ENCODE measurements at places on chromosomes 11 and 22.

DNA sequence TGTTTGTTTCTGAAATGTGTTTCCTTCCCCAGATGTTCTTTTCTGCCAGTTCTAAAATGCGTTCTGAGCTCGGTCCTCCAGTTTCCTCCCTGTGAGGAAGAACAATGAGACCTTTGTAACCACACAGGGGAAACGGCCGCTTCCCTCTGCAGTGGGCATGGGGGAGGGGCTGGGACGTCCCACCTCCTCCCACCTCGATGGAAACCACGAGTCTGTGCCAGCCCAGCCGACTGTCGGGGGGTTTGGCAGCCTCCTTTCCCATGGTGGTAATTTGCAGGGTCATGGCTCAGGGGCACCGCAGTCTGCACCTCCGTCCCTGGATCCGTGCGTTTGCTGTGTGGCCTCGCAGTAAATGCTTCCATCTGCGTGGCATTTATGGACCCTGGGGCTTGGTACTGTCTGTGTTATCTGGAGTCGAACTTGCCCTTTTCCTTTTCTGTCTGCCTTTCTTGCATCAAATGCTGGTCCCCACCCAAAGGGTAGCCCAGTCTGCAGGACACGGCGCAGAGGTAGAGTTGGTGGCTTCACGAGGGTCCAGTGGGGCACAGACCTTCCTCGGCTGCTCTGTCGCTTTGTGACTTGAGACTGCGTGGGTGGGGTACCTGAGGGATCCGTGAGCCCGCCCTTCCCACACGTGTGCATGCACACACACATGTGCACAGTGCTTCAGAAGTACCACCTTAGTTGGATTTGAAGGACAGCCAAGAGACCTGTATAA lies 16.1 kb downstream of the LRP5 start:
- DNase-seq = peak; percentile 91

DNA sequence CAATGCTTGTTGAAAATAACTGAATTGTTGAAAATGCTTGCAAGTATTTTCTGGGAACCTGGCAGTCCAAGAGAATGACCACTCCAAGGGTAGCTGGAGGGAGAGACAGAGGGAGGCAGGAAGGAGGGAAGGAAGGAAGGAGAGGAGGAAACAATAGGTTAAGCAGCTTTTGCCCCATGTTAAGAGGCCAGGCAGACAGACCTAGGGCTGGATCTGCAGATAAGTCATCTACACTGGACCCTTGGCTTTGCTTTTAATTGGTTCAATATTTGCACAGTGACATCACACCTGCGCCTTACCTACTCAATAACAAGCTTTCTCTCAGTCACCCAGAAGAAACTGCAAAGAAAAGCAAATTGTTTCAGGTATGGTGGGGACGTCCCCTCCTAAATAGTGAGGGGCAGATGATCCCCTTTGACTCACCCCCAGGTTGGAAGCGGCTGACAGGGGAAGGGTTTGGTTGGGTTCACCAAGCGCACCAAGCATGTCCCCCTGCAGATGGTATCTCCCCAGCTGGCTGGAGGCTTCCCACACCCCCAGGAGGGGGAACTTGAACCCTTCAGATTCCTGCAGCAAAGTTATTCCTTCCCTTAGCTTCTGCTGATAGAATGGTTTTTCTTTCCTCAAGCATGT lies 24.3 kb downstream of the MYH9 start:
- no peak for DNase-seq

- no peak for DNase-seq
These were observed 90.6 kb downstream of the PACS1 start for GRCh38 chr11:66160709-66161108.

DNA sequence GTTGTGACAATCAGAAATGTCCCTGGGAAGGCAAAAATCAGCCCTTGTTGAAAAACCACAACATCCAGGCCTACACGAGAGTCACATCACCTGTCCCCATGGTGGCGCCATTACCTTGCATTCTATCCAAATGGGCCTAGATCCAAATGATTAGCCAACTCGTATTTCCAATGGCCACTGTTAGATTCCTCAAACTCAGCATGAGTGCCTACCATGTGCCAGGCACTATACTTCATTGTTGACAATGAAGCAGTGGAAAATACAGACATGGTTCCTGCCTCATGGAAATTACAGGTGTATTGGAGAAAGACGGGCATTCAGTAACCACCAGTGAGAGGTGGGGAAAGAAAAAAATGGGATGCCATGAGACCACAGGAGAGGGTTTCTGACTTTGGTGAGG lies 29.8 kb upstream of the CREB3L1 start:
- DNase-seq = no peak

DNA sequence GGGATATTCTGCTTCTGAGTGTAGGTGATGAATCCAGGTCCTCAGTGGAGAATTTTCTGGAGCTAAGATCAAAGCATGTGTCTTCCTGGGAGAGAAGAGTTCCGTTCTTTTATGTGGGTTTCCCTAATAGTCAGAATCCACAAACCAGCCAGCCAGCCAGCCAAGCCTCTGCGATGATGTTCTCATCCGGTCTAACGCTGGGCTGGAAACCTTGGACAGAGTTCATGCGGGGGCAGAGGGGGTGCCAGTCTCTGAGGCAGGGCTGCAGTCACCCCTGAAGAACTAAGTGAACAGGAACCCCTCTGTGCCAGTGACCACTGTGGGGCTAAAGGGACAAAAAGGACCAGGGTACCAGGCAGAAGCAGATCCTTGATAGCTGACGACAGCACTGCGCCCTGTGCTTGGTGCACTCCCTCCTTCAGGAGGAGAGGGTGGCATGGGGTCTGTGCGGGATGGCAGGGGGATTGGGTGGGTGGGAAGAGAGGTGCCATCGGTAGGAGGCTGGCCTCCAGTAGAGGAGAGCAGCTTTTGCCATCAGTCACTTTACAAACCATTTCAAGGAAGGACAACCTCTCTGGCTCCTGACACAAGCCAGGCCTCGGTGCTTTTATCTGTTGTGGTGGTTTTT lies 27.1 kb downstream of the ADAMTS15 start:
- DNase-seq = no peak

- no peak for DNase-seq
These were observed 36.2 kb downstream of the CYTH4 start for GRCh38 chr22:37318364-37319109.

GRCh38 chr11:80365980-80366379 lies 925.1 kb upstream of the TENM4 start:
- DNase-seq = no peak

DNA sequence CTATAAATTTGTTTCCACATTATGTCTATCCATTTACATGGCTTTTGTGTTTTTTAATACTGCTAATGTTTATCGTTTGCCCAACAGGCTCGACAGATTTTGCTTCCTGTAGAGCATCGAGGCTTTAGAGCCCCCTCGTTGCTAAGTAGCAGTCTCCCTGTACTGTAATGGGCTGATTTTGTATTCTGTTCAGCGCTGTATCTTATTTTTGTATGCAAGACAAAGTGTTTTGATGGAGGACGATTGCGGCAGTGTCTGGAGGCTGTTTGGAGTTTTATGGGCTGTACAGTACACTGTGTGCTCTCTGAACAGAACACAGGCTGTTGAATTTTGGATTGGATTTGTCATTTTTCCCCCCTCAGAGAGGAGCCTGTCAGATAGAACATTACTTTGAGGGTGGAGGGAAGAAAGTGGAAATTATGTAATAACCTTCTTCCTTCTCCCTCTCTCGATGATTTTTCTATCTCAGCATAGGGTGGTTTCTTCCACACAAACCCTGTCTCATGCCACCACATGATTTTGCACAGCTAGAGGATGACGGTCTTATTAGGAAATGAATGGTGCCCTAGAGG lies 104.4 kb downstream of the ZBTB16 start:
- DNase-seq = no peak

- DNase-seq = no peak
These were observed 534.2 kb upstream of the ANO5 start for GRCh38 chr11:21658654-21659193.

DNA sequence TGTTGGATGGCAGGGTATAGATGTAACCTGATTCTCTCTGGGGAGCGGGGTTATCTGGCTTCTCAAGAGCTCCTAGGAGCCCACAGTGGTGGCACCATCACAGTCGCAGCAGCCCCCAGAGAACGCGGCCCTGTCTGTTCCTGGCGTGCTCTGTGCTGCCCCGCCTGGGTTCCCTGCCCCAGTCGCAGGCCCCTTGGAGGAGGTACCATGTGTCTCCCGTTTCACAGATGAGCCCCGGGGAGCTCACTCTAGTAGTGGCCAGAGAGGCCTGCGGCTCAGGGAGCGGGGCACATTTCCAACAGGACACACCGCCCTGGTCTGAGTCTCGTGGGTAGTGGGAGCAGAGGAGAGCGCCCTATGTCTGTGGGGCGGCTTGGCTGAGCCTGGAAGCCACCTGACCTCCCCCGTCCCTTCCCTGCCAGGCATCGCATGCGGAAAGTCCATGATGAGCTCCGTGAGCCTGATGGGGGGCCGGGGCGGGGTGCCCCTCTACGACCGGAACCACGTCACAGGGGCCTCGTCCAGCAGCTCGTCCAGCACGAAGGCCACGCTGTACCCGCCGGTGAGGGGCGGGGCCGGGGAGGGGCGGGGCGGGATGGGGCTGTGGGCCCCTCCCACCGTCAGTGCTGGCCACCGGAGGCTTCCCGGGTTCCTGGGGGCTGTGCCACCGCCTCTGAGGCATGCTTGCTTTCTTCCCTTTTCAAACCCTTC lies 21.0 kb upstream of the PPP6R3 start:
- no peak for DNase-seq

DNA sequence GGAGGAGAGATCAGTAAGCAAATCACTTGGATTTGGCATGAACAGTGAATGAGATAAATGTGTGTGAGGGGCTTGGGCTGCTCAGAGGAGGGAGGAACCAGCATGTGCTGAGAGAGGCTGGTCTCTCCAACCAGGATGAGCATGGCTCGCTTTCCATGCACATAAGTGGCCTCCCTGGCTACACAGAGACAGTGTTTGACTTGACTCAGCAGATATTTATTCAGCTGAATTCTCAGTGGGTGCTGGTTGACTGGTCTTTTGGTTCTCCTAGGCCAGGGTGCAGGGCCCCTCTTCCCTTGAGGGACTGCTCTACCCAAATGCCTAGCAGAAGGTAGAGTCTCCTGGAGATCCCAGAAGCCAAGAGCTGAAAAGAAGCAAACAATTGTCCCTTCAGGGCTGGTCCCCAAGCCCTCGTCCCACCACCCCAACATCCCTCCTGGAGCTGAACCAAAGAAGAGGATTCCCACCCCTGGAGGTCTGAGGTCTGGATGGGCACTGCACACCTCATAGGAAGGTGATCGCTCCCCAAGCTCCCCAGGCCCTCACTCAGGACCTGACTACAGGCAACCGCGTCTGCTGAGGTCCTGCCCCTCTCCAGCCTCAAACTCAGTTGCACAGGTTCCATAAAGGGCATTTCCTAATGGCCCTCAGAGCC lies 3.3 kb upstream of the TRIM29 start:
- no peak for DNase-seq

GRCh38 chr22:27420817-27421361 lies 380.7 kb downstream of the MN1 start:
- DNase-seq = no peak

GRCh38 chr11:133823614-133824013 lies 21.7 kb downstream of the SPATA19 start:
- DNase-seq = no peak

- DNase-seq = no peak
These were observed 19.8 kb upstream of the MYO18B start for GRCh38 chr22:25722223-25722622.

GRCh38 chr11:15146271-15147003 lies 31.7 kb downstream of the INSC start:
- peak; percentile 74 for DNase-seq

DNA sequence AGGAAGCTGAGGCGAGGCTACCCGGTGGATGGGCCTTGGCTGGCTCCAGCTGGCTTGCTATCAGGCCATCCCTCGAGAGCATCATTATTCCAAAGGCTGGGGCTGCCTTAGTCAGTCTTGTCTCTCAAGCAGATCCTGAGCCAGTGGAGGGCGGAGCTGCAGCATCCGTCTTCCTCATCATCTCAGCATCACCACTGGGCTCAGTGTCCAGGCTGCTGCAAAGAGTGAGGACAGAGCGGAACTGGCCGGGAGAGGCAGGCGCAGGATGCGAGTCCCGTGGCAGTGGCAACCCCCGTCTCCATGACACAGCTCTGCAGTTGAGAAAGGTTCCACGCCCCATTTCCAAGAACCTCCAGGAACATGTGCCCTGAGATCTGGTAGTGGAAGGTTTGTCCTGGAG lies 4.4 kb downstream of the TP53I11 start:
- DNase-seq = no peak

DNA sequence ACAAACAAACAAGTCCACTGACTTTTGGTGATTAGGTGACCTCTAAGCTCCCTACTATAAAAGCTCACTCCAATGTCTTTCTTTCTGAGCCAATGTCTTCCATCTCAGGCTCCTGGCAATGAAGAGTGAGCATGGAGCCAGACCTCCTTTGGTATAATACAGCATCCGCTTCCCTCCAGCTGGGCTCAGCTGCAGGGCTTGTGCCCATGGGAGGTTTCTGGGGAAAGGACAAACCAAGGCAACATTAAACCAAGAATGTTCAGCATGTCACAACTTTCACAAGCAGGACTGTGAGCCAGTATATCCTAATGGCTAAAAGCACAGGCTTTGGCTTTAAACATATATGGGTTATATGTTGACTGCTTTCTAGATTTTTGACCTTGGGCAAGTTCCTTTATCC lies 58.8 kb downstream of the EHF start:
- DNase-seq = no peak

DNA sequence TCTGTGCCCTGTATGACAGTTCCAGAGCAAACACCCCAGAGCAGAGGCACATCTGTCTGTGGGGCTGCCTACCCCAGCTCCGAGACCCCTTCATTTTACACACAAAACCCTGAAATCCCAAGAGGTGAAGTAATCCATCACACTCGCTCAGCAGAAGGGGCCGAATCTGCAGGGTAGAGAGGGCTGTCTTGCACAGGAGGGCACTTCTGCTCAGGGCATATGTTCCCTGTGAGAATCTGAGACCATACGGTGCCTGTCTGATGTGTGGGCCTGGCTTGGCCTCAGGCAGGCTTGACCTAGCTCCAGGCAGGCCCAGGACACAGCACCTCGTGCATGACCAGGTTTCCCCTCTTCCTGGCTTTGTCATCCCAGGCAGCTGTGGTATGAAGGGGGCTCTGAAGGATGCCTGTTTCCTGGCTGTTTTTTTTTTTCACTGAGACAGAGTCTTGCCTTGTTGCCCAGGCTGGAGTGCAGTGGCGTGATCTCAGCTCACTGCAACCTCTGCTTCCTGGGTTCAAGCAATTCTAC lies 37.2 kb downstream of the GRIK4 start:
- DNase-seq = no peak

GRCh38 chr22:49674479-49675050 lies 153.1 kb downstream of the BRD1 start:
- no peak for DNase-seq

- no peak for DNase-seq
These were observed 28.2 kb upstream of the TMPRSS4 start for GRCh38 chr11:118048472-118049370.

- DNase-seq = no peak
These were observed 859 bp upstream of the BIRC3 start for GRCh38 chr11:102316346-102316904.

- no peak for DNase-seq
These were observed 15.8 kb upstream of the RTN4RL2 start for GRCh38 chr11:57444362-57445121.
